Stimulated activated CD8-positive, alpha-beta memory T cell treated with anti-CD3 and anti-CD28 coated beads, Interleukin-4, amount 100 ng/mL, for 48 hours (primary cell): ENCODE measurements at places on chromosomes 12 and 14.

DNA sequence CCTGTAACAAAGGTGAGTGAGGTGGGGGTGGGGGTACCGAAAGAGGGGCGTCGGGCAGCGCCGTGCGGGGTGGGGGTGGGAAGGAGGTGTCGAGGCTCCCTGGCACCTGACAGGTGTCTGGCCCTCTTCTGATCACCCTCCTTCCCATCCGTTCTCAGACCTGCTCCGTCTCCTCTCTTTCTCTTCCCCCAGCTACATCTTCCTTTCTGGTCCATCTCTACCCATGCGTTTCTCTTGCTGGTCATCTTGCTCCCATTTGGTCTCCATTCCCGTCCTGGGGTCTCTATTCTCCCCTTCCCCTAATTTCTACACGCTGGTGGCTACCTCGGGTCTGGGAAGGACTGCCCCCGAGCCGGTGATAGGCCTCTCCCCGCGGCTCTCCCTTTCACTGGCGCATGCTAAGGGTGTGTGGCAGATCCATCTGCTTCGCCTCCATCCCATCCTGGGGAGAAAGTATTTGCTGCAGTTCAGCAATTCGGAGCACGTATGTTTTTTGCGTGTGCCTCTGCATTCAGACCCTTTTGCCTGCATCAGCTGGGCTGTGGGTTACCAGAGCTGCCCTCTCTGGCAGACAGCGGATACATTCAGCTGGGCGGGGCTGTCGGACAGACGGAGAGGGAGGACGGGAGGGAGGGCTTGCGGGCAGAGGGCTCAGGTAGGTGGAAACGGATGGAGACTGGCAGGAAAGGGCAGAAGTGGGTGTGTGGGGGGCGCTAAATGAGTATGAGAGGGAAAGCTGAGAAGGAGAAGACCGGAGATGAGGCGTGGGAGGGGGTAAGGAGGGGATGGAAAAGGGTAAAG, 730 bp downstream of the CLSTN3 start:
- DNase-seq = peak; percentile 74

- no peak for DNase-seq
These were observed 339.8 kb downstream of the EMP1 start for GRCh38 chr12:13536219-13536910.

GRCh38 chr12:54941659-54942058, 42.9 kb downstream of the TESPA1 start:
- DNase-seq = no peak

GRCh38 chr14:101235335-101236103, 325.8 kb upstream of the DIO3 start:
- peak; percentile 66 for DNase-seq

DNA sequence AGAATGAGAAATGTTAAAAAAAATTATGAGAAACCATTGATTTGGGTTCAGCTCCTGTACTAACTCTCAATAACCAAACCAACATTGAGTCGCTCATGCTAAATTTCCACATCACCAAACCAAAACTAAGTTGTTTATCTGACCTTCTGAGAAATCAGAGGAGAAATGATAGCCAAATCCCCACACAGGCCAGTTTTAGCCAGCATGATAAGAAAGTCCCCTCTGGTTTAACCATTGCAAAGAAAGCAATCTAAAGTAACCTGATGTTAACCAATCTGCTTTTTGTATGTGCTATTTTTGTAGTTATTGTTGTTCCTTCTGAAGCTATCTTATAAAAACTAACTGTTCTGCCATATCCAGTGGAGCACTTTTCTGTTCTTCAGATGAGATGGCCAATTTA, 599.7 kb downstream of the SLC16A7 start:
- no peak for DNase-seq

DNA sequence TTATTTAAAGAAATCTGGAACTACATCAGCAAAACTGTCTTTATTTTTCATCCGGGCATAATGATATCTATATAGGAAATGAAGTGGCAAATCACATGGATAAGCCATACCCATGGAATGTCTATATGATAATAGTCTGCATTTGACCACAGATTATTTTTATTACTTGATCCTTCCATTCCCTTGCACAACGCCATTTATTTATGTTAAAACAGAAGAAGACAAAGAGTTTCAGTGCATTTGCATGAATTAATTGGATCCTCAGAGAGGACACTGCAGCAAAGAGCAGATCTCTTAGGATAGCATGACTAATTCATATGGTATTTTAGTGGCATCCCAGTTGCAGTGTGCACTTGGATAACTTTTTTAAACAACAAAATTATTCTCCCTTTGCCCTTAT, 345.0 kb downstream of the CCDC91 start:
- no peak for DNase-seq

GRCh38 chr14:103140316-103141109, 17.3 kb downstream of the TNFAIP2 start:
- no peak for DNase-seq
